ENCODE measurements at places on chromosomes 1 and 21.
A peak's percentile ranks its signal among the peaks of the same experiment; 100 is the strongest.

DNA sequence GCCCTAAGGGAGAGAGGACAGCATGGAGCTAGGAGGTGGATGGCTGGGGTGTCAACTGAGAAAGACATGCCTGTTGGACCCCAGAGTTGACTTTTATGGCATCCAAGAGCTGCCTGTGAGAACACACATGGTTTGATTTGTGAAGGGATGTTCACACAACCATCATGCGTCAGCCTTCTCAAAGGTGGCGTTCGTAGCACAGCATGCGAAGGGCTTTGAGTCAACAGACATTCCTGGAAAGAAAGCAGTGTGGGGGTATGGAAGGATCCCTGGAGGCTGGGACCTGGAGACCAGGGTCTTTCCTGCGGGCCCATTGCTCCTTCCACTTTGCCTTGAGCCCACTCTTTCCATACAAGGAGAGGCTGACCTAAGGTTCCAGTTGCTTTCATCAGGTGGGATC is 6.4 kb upstream of the WNT3A start:
- no peak for DNase-seq

GRCh38 chr1:69441496-69441895 is 126.2 kb upstream of the LRRC7 start:
- no peak for DNase-seq

DNA sequence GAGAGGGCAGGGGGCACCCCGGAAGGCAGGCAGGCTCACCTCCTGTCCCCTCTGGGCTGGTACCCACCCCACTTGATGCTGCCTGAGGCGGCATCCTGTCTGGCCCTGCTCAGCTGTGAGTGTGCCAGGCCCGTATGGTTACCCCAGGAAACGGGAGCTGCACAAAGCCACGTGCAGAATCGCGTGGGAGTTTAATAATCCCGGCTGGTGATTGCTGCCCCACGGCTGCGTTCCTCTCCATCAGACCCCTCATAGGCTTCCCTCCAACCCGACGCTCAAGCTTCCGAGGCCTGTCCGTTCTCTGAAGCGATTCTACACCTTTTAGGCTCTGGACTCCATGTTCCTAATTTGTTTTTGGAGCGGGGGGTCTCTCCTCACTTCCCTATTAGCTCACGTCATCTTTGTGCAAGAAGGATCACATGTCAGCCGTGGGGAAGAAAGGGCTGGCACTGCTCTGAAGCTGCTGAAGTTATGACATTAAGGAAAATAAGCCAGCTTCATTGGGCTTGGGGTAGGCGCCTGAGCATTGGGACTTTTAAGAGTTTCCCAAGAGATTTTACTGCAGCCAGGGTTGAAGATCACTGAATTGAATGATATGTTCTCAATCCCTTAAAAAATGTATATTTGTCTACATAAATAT is 1.1 kb upstream of the B3GALT5 start:
- no peak for DNase-seq

- DNase-seq, result no peak
Observed at GRCh38 chr1:228335406-228336307, 71.0 kb downstream of the TRIM11 start.

- DNase-seq, result no peak
Observed at GRCh38 chr1:236407059-236407458, 13.0 kb downstream of the EDARADD start.

DNA sequence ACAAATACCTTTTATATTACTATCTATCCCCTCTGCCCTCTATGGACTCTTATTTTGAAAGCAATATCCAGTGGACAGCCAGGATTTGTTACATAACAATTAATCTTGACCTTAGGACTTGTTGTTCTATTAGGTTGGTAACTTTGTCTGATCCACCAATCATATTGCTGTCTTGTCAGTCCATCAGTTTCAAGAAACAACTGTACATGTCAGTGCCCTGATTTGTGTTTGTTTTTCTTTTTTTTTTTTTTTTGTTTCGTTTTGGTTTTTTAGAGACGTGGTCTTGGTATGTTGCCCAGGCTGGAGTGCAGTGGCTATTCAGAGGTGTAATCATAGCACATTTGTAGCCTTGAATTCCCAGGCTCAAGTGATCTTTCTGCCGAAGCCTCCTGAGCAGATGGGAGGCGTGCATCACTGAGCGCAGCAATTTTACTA is 1.5 kb upstream of the SCP2 start:
- no peak for DNase-seq

DNA sequence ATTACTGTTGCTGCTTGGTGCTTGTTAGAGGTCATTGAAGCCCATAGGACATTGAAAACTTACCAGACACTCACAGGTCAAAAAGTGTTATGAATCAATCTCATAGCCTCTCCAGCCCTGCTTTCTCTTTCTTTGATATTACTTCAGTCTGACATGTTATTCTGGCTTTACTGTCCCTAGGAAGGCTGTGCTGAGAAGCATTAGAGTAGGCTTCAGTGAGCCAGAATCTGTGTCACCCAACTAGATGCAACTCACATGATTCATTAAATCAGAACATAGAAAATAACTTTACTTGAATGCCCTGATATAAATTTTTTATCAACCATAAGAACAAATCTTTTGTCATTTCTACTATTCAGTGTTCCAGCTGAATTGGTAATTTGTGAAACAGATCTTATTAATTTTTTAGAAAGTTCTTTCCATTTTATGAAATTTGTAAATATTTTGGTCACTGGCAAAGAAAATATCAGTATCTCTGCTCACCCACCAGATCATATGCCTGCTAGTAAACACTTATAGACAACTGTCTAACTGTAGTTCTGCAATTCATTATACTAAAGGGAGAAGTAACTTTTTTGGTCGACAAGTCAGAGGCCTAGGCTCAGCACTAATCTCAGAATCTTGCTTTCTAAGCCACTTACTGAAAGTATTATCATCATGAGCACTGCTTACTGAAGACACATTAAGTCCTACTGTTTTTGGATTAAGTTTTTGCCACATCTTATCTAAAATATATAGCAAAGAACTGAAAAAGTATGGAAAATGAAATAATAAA is 48.2 kb downstream of the RPAP2 start:
- DNase-seq, result no peak

DNA sequence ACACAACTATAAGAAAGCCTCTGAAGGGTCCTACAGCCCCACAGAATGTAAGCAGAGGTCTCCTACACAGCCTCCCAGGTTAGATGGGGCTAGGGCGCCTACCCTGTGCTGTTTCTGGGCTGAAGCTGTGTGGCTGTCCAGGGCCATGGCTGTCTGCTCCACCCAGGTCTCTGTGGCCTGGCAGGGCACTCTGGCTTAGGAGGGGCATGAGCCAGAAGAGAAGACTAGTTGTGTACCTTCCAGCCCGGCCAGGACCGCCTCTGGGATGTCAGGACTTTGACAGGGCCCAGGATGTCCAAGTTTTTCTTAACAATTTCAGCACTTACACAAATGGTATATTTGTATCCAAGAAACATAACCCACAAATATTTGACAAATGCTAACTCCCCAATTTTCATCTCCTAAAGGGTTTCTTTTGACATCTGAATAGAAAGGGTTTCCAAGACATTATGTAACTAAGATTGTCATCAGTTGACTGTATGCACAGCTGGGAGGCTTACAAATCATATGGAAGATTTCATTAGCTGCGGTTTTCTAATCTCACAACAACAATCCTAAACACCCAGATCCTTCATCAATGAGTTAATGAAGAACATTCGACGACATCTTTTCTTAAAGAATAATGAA is 80.5 kb downstream of the HSF2BP start:
- no peak for DNase-seq

GRCh38 chr21:15671188-15671587 is 58.6 kb upstream of the USP25 start:
- DNase-seq, result no peak

- DNase-seq, result no peak
Observed at GRCh38 chr1:14880456-14881316, 272.9 kb upstream of the TMEM51 start.

DNA sequence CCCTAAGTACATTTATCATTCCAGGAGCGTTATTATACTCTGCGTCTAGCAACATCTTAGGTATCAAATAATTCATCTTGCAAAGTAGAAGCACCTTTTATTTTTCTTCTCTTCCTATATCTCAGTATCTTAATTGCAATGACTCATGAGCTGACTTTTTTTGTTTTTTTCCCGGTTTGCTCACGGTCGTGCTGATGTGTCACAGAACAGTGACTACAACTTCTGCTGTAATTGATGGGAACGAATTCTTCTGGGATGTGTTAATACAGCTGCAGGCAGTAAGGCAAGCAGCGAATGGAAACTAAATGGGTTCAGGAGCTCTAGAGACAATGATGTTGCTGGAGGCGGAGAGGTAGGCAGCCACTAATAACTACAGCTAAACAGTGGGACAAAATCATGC is 89.8 kb upstream of the TMPRSS15 start:
- no peak for DNase-seq

DNA sequence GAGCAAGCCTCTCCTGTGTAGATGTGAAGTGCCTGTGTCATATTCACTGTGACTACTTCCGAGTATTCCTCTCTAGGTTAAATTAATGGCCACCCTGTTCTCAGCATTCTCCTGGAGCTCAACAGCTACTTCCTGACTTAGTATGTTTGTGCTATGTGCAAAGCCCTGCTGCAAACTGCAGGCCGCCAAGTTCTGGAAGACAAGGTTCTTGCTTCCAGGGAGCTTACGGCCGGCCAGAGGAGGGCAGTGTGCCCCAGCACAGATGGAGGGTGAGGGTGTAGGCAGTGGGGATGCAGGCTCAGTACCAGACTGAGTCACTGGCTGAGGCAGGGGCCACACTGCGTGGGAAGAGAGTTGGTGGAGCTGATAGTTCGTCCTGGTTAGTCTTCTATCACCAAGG is 43.2 kb downstream of the ELK4 start:
- no peak for DNase-seq

DNA sequence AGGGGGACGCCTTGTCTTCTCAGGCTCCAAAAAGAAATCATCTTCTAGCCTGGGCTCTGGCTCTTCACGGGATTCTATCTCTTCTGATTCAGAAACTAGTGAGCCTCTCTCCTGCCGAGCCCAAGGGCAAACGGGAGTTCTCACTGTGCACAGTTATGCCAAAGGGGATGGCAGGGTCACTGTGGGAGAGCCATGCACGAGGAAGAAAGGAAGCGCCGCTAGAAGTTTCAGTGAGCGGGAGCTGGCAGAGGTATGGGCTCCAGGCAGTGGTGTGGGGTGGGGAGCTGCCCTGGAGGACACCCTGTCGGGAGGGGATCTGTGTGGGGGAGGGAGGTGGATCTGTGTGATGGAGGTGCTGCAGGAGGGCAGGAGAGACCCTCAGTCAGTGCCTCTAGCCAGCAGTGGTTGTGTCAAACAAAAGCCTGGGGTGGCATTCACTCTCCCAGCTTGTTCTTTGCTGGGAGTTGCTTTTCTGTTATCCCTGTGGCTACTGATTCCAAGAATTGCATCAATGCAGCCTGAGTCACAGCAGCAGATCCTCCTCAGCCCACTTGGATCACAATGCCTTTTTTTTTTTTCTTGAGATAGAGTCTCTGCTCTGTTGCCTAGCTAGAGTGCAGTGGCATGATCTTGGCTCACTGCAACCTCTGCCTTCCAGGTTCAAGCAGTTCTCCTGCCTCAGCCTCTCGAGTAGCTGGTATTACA is 21.8 kb downstream of the KDM4A start:
- DNase-seq, result no peak

- no peak for DNase-seq
Observed at GRCh38 chr1:116879478-116880133, 30.1 kb upstream of the PTGFRN start.

- DNase-seq, result no peak
Observed at GRCh38 chr1:226444901-226445300, 37.0 kb upstream of the PARP1 start.

- DNase-seq, result no peak
Observed at GRCh38 chr1:204065174-204065985, 7.5 kb upstream of the SOX13 start.

DNA sequence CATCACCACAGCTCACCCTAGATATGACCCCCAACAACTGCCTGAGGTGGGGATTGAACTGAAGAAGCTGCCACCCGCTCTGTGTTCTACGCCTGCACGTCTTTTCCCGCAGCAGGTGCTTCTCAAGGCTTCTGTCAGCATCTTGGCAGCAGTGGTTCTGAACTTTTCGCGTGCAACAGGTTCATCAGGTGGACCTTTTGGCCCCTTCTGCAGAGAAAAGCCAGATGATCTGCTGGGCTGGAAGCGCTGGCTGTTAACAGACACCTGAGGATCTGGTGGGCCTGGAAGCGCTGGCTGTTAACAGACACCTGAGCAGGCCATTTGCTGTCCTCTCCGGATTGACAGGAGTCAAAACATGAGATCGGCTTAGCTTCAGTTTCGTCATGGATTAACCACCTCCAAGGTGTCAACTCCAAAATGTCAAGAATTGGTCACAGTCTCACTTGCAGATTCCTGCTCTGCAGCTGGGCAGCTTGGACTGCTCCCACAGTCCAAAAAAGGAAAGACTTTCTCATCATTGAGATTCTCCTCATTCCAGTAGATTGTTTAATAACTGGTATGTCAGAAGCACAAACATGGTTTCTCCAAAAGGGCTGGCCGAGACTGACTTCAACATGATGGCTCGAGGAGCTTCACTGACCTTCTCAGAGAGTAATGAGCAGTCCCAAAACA is 4.7 kb downstream of the C1orf174 start:
- DNase-seq, result no peak

- no peak for DNase-seq
Observed at GRCh38 chr1:168097921-168098528, 38.7 kb downstream of the GPR161 start.

DNA sequence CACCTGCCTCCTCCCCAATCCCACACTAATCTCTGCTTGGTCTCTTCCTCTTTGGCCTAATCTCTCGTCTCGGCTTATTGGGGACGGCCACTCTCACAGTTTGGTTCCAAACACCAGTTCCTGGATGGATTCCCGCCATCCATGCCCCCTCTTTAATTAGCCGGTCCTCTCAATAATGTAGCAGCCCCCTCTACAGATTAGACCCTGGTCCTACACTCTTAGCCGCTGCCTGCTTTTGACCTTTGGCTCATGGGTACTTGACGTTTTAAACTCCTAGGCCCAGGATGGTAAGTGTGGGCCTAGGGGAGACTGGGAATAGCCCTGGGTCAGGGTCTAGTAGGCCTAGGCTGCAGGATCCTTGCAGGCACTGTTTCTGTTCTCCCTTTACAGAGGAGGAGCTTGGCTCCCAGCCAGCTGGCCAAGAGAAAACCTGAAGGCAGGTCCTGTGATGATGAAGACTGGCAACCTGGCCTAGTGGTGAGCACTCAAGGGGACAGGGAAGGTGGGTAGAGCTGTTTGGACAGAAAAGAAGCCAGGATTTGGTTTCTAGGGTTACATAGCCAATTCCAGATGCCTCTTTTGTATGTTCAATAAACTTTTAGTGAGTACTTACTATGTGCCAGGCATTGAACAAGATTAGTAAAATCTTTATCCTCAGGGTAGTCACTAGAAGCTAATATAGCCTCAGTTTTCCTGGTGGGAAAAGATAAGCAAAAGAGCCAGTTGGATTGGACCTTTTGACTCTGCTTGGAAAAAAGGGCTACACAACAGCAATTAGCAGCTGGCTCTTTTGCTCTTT is 758 bp downstream of the RAD54L start:
- DNase-seq, result peak; percentile 32
